ENCODE measurements at places on chromosomes 5 and 9. TPM values are rescaled to one million over a fixed set of nuclear protein-coding genes. Genes with fewer than 3 reads are reported as not detected.

DNA sequence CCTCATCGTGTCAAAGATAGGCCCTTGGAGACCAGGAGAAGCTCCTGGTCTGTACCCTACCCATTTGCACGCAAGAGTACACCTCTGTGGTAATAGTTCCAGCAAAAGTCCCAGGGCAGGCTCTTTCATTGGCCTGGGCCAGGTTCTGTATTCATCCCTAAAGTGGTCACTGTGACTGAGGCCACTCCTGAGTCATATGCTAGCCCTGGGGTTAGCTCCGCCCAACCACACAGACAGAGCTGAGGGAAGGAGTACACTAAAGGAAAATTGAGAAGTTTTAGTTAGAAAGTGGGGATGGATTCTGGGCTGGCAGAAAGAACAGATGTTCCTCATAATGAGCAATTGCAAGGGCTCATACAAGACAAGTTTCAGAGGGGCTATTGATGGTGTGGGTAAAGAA is 206.7 kb downstream of the ARHGAP26 start:
- no peaks in the 10 kb centered on the region for H3K27me3 ChIP-seq
- DNase-seq: no peak
- no peaks in the 10 kb centered on the region for H3K36me3 ChIP-seq
- H3K4me3 ChIP-seq: no peak overlapping the region
- peaks cover 9% of the 10 kb centered on the region for H3K4me1 ChIP-seq

DNA sequence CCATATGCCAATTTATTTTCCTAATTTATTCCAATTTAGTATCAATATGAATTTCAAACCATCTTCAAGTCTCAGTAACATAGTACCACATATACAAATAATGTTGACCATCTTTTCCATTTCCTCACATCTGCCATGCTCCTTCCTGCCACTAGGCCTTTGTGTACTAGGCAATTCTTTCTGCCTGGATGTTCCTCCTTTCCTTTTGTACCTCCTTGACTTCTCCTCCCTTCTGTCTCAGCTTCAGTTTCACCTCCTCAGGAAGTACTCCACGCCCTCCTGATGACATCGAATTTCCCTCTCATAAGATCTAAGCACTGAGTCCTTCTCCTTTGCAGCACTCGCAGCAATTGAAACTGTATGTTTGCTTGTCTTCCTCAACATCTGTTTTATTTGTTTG is 53.9 kb downstream of the MEF2C start:
- no peak overlapping the region for H3K27ac ChIP-seq
- no peaks in the 10 kb centered on the region for H3K27me3 ChIP-seq
- H3K4me3 ChIP-seq: no peak overlapping the region
- H3K36me3 ChIP-seq: no peaks in the 10 kb centered on the region
- peaks cover 4% of the 10 kb centered on the region for H3K4me1 ChIP-seq

- no peaks in the 10 kb centered on the region for H3K4me1 ChIP-seq
- no peaks in the 10 kb centered on the region for H3K36me3 ChIP-seq
- no peaks in the 10 kb centered on the region for H3K27me3 ChIP-seq
- no peak for DNase-seq
Observed at GRCh38 chr9:124130277-124131075, 118.9 kb downstream of the LHX2 start.

Gene CSF1R
- total RNA-seq: 1.4 TPM

Gene BTNL9
- 6.6 TPM for total RNA-seq

Gene SLC36A3
- not detected for total RNA-seq

All from pancreas (tissue), 10 donors.